ENCODE measurements at places on chromosomes 4 and X.

DNA sequence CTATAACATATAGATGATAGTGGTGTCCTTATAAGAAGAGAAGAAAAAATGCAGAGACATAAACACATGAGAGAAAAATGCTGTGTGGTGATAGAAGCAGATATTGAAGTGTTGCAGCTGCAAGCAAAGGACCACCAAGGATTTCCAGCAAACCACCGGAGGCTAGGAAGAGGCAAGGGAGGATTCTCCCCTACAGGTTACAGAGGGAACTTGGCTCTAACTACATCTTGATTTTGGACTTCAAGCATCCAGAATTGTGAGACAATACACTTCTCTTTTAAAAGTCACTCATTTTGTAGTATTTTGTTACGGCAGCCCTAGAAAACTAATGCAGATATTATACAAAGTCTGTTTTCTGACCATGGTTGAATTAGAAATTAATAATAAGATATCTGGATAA lies 30.4 kb upstream of the CHRDL1 start:
- DNase-seq = no peak

- peak; percentile 24 for DNase-seq
Measured at GRCh38 chrX:103687696-103688201, 1.2 kb upstream of the MORF4L2 start.

- no peak for DNase-seq
Measured at GRCh38 chr4:76630741-76631140, 195.7 kb downstream of the SHROOM3 start.

GRCh38 chr4:1980561-1981041 lies 28.2 kb downstream of the NELFA start:
- no peak for DNase-seq

DNA sequence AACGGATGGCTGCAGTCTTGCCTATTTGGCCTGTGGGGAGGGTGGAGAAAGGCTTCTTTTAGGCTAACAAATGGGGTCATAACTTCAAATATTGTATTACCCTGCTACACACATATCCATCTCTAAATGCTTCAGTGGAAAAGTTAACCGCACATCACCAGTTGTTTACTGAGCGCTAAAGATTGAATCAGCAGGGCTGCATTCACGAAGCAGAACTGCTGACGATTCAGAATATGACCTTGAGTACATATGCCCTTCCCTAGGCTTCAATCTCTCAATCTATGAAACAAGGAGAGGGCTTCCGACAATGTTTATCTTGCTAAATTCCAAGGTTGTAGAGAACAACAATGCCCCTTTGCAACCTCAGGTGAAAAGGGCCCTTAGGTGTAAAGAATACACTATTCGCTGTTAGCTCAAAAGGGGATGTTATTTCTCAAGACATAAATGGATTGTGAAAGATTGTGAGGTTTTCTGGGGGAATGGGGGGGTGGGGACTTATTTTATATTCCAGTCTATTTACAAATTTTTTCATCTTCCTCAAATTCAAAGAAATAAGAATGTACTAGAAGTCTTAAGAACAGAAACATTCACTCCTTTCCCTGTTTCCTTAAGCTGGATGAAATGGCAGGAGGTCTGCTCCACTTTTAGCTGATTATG lies 2.6 kb upstream of the ATP6AP2 start:
- no peak for DNase-seq

DNA sequence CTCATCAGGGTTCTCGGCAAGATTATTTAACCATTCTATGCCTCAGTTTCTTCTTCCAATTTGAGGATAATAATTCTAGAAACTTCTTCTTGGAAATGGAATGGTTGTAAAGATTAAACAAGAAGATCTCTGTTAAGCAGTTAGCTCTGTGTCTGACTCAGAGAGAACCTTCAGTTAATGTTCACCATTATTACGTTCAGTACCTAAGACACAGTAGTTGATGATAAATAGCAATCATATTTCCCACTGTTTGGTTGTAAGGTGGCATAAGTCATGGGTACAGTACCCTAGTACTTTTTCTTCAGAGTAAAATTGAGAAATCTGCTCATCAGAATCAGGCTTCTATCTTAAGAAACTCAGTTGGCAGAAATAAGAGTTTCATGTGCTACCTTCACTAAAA lies 366.5 kb upstream of the BOD1L1 start:
- no peak for DNase-seq

GRCh38 chrX:136491832-136492231 lies 4.1 kb downstream of the BRS3 start:
- no peak for DNase-seq

DNA sequence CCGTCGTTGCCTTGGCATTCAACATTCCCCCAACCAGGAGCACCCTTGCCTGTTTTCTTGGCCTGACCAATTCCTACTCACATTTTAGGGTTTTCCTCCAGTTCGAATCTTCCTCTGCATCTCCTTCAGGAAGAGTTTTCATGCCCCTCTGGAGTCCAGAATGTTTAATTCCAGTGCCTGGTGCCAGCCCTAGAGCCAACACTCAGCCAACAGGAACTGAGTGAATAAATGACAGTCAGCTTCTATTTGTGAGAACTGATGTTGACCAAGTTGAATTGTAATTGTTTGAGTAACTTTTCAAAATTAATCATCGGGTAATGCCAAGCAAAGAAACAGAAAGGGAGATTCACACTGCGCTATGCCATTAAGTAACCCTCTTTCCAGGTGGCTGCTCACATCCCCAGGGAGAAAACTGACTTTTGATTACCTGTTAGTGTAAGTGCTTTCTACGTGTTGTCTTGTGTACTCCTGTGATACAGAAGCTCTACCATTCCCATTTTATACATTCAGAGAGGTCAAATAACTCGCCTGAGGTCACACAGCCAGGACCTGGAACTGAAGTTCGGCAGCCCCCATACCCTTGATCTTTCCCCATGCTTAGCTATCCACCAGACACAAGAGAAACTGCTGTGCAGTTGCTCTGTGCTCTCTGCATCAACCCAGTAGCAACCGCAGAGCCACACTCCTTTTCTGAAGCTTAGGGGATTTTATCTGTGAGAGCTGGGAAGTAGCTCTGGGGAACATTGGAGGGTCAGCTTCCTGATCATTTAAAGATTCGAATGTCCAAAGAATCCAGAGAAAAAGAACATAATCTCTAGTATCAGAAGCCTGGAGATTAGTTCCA lies 19.0 kb upstream of the SLC2A9 start:
- no peak for DNase-seq

- no peak for DNase-seq
Measured at GRCh38 chr4:118033148-118034052, 886 bp upstream of the NDST3 start.

- DNase-seq = no peak
Measured at GRCh38 chr4:101264512-101264911, 82.8 kb downstream of the PPP3CA start.

- DNase-seq = no peak
Measured at GRCh38 chr4:173301518-173302201, 32.5 kb downstream of the HMGB2 start.

- DNase-seq = no peak
Measured at GRCh38 chr4:8221476-8221875, 22.4 kb downstream of the SH3TC1 start.

DNA sequence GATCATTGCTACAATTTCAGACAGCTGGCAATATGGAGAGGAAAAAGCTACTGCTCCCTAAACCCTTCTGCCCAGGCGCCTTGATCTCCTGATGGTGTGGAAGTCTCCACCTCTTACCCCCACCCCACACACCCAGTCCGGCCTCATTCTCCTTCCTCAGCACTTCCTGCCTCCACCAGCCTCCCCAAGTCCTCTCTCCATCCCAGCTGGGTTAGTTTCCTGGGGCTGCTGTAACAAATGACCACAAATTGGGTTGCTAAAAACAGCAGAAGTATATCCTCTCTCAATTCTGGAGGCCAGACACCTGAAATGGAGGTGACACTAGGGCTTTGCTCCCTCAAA lies 1.1 kb upstream of the CCNQ start:
- DNase-seq = no peak

GRCh38 chr4:79632114-79632513 lies 224.1 kb upstream of the GK2 start:
- DNase-seq = no peak

- peak; percentile 60 for DNase-seq
Measured at GRCh38 chrX:44871931-44872820, 812 bp upstream of the KDM6A start.

- DNase-seq = no peak
Measured at GRCh38 chr4:128286474-128287058, 1.0 kb downstream of the PGRMC2 start.

DNA sequence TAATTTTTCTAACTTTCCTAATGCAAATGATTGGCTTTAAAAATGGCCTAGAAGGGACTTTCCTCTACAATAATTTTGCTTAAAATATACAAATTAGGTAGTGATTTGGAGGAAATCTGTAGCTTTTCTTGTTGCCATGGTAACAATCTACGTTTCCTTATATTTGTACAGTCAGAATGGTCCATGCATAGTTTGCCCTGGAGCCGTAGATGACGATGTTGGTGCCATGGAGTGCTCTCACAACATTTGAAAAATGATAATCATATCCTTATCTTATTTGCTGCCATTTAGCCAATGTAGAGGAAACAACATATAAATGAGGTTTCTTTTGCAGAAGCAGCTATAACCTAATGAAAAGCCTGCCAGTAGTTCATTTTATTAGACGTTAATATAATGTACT lies 89.0 kb upstream of the NMU start:
- no peak for DNase-seq

DNA sequence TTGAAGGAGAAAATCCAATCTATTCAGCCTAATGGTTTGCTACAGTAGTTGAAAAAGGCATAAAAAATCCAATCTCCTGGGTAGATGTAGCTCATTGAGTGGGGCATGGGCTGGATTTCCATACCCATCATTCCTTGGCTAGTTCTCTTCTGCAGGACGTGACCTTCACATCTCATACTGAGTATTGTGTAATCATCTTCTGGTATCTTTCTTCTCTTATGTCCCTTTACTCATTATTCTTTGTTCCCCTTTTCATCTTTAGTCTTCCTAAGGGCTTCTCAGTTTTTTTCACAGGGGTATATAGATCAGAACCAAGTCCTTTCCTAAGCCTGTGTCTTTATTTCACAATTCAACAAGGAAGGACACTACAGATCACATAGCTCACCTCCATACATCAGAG lies 727.6 kb upstream of the MAGEB2 start:
- DNase-seq = no peak

DNA sequence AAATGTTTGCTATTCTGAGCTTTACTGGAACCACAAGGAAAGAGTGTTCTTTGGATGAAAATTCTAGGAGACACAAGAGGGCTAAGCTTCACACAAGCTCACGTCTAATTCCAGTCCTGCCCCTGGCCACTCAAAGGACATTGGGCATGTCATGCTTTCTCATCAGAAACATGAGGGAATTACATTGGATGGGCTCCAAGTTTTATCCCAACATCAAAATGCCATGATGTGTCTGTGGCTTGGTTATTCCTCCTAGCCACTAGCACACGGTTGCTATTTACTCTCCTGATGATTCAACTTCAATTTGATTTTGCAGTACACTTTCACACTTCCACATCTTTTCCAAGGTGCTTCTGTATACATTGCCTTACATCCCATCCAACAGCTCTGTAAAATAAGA lies 149.6 kb upstream of the FAM9B start:
- no peak for DNase-seq

- DNase-seq = peak; percentile 47
Measured at GRCh38 chrX:101550362-101550750, at the start of gene ARMCX1. TSS of gene ARMCX1 (plus strand) at chrX:101550547. CDS start at chrX:101552931, 2,384 bp downstream.

- DNase-seq = no peak
Measured at GRCh38 chr4:177444911-177445736, 2.9 kb upstream of the AGA start.

GRCh38 chrX:129744861-129745321 lies 6.1 kb downstream of the XPNPEP2 start:
- DNase-seq = no peak

DNA sequence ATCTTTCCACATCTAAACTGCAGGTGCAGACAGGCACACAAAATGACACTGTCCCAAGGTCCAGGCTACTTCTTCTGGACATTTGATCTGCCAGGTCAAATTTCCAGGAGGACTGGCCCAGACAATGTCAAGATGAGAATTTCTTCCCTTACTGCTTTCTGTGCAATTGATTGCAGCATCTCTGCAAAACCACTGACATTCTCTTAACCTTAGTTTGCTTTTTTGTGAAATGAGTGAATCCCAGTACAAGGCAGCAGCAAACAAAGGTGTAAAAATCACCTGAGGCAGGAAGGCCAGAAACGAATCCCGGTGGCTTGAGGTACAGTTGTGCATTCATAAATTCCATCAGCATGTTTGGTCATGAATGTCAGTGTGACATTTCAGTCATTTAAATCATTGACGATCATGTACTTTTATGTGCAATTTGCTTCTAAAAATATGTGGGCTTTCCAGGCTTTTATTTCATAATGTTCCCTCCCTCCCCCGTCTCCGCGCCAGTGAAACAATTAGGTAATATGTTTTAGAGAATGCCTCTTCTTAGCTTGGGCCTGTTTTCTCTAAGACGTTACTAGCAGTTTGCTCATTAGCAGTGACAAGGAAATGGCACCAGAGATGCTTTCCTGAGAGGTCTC lies 39.1 kb downstream of the NHS start:
- DNase-seq = no peak

- no peak for DNase-seq
Measured at GRCh38 chr4:6277139-6277802, 7.6 kb downstream of the WFS1 start.

- no peak for DNase-seq
Measured at GRCh38 chr4:109816082-109816442, 500 bp downstream of the GAR1 start.

DNA sequence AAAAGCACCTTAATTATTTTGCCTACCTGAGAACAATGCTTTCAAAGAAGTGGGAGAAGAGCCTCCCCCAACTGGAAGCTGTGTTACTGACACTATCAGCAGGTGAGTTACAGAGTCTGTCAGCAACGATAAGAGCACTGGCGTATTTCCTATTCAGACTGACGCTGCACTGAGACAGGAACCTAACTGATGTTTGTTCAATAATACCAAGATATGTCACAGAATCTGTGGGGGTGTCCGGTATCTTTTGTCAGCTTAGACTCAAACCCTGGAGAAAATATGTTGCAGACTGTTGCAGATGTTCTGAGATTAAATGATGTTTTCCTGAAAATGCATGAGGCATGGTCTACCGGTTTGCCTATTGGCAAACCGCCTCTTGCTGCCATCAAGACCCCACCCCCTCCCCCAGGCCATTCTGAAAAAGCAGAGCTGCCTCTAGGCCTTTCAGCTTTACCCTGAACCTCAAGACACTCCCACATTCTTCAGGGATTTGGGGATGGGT lies 115.2 kb upstream of the KIT start:
- DNase-seq = no peak

DNA sequence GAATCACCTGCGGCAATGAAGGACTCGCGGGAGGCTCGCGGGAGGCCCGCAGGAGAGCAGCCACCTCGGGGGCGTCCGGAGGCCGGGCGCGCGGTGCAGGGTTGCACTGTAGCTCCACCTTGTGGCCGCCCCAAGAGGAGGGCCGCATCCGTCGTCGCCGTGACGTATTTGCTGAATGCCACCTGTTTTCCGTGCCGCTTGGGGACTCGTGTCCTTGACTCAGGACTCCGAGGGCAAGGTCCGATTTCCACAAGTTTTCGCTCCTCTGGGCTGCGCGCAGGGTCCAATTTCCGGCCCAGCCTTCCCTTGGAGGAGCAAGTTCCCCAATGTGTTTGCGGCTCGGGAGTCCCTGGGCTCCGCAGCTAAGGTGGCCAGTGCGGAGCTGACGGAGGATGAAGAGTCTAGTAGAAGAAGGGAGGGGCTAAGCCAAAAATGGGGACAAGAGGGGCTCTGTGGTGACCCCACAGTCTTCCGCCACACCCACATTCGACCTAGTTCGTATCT lies 10.7 kb upstream of the DLG3 start:
- peak; percentile 23 for DNase-seq
